ENCODE measurements at places on chromosomes 2 and 18.

GRCh38 chr2:225670111-225670974, 270.8 kb downstream of the NYAP2 start:
- DNase-seq = no peak

DNA sequence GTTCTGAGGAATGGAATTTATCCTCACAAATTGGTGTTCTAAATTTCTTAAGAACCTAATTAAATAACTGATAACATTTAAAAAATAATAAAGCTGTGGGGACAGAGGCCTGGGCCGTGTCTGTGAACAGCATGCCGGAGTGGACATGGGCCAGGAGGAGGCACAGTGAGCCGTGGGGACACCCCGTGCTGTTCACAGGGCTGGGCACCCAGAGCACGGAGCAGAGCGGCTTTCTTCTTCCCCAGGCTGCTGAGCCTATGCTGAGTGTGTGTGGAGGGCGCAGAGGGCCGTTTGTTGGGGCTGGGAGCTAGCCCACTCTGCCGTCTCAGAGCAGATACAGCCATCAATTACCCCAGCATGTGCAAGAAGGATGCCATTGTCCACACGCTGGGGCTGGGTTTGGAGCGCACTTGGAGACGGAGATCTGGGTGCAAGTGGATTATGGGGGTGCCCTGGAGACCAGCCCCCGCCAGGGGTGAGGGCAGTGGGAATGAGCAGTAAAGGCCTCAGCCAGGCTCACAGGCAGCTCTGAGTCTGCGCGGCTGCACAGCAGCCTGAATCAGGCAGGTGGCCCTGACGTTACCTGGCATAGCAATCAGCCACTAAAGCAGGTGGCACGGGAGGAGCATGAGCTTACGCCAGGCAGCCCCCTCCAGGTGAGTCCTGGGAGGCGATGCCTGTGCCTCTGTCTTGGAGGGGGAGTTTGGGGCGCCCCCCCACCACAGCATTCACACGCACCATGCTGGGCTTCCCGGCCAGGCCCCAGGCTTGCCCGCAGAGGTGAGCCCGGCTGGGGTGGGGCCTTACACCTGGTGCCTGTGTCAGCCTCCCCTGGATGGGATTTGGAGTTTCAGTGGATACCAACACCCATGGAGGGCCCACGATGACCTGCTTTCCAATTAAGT, 52.1 kb upstream of the SLC66A3 start:
- no peak for DNase-seq

DNA sequence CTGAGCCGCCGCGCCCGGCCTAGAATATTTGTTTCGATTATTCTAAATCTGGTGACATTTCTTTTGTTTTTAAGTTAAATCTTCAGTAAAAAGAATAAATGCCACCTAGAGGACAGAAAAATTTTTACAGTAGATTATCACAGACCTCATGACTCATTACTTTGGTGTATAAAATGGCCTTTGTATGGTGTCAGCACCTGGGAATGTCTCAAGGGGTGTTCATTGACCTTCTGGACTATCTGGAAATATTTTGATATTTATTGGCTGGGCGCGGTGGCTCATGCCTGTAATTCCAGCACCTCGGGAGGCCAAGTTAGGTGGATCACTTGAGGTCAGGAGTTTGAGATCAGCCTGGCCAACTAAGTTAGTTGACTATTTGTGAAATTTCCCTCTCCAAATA, 30.3 kb upstream of the SLC30A6 start:
- DNase-seq = no peak

DNA sequence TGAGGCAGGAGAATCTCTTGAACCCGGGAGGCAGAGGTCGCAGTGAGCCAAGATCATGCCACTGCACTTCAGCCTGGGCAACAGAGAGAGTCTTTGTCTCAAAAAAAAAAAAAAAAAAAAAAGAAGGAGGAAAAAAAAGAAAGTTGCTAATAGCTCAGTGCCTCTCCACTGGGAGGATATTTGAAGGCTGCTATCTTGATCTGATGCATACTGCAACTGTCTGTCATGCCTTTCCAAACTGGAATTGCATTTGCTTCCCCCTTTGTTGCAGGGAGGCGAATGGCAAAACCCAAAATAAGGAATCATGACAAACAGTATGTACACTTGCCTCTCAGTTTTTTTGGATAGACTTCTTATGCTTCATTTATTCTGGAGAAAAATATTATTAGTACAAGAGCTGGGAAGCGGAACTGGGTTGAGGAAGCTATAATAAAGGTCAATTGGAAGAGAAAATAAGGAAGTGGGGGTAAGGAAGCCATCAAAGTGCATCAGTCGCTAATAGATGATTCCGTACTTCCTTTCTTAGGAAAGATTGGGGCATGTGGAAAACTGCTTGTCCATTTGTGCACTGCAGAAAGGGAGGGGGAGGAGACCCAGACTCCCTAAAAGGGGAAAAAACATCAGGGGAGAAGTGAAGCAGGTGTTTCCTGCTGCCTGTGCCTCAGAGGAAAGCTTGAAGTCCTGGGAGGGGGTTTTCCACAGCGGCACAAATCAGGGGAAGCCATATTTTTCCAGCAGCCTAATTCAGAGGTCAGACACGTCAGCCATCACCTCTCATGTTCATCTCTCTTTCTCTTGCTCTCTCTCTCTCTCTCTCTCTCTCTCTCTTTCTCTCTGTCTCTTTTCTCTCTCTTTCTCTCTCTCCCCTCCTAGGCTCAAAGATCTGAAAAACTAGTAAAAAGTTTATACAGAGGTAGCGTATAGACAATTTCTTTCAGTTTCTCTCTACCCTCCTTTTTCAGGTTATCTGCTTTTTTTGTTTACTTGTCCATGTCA, 301.4 kb upstream of the TNP1 start:
- no peak for DNase-seq

- no peak for DNase-seq
These were observed 1.2 kb upstream of the EN1 start for GRCh38 chr2:118848381-118849225.

DNA sequence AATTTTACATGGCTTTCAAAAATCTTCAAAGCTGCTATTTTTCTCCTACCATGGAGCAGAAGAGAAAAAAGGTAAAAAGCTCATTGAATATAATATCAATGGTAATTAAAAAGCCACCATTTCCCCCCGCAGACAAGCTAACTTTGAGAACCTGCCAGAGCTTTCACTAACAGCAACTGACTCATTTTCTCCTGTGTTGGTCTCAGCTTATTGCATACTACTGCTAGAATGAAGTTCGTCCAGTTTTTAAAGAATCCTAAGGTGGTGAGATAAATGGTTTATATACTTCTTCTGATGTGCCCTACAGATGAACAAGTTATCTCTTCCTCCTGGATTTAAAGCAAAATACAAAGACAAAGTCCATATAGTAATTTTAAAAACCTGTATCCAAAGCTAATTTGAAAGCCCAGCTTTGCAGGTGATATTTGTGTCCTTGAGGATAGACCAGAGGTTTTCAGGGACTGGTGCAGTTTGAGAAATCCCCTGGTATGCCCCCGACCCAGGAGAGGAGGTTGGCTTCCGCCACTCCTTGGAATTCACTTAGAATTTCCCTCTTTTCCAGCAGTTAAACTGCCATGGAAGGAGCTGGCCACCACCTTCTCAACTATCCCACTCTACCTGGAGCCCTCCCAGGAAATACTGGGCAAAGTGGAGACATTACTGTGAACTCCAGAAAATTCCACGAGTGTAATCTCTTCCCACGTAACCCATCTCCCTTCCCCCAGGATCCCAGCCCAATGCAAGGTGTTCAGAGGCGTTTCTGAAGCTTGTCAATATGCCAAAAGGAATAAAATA, 17.5 kb downstream of the YPEL5 start:
- DNase-seq = no peak

GRCh38 chr2:125227843-125228392, 1202.8 kb downstream of the CNTNAP5 start:
- DNase-seq = no peak

DNA sequence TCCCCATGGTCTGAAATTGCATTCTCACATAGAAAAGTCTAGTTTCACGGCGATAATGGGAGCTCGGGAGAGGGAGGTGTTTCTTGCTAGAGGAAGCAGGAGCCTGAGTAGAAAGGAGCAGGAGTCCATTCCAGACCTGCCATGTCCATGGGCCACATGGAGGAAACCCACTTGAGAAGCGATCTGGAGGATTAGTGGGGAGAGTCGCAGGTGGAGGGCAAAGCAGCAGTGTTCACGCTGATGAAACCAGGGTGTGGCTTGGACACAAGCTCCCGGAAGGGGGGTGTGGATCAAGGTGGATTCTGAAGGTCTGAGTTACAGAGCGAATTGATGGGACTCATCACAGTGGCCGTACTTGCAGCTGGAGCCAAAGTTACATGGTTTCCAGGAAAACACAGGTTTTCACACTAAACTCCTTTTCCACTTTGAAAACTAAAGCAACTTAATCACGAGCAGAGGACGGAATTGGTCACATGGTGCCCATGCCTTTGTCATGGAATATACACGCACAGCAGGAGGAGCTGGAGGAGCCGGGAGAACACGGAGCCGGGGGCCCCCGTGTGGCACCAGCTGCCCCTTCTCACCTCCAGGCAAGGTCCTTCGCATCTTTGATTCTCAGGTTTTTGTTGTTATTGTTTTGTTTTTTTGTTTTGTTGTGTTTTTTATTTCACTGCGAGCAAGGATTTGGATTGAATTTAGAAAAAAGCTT, 255.1 kb upstream of the MYT1L start:
- no peak for DNase-seq

GRCh38 chr2:164824872-164825271, 16.8 kb downstream of the COBLL1 start:
- DNase-seq = no peak

DNA sequence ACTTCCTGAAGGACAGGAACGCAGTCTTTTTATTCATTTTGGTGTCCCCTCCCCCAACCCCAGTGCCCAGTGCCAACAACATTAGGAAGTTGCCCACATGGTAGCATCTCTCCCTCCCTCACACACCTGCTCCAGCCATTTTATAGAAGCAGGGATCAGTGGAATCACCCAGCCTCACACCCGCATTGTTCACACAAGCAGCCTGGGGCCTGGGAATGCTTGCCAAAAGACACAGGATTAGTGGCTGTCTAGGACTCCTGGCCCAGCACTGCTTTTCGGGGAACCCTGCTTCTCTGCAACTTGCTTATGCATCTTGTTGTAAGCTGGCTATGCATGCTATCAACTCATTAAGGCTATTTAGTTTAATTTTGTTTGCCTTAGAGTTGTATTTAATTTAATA, 17.9 kb downstream of the TMEM37 start:
- DNase-seq = no peak

DNA sequence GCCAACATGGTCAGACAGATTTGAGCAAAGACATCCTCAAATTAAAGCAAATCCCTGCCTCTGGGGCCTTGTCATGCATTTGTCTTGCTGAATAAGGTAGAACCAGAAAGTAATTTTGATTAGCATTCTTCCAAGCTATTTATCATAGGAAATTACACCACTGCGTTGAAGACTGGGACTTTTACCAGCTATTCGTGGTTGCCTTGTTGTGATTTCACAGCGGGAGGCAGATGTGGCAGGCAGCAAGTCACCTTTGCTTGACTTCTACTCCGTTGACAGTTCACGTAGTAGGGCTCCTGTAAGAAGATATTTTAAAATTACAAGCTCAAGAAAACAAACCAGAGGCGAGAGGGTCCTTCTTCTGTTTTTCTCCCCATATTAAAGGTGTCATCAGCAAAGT, 80.6 kb downstream of the EN1 start:
- DNase-seq = no peak

- DNase-seq = no peak
These were observed 248.9 kb upstream of the CWC22 start for GRCh38 chr2:180255981-180256380.

GRCh38 chr2:183037074-183037552, 1.1 kb downstream of the NCKAP1 start:
- no peak for DNase-seq

Data from stimulated activated CD4-positive, alpha-beta T cell treated with anti-CD3 and anti-CD28 coated beads, TNF-alpha, amount 100 ng/mL, for 24 hours (primary cell).